Left kidney (tissue), 8 donors: ENCODE measurements at places on chromosomes 4 and X.
A peak's percentile ranks its signal among the peaks of the same experiment; 100 is the strongest.

DNA sequence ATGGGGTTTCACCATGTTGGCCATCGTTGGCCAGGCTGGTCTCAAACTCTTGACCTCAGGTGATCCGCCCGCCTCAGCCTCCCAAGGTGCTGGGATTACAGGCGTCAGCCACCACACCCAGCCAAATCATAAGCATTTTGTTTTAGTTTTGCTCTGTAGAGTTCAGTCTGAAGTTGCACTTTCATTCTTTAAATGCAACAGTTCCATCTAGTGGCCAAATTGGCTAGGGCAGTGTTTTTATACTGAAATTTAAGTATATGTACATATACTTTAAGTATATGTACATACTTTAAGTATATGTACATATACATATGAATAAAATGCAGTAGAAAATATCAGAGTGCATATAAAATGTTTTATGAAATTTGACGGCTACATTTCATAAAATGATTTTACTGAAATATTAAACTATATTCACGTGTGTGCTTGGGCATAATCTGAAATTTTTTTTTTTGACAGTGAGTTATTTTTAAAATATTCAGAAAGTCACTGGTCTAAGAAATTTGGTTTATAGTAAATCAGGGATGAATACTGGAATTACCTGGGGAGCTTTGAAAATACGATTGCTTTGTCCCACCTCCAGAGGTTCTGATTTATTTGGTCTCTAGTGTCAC is 145.5 kb downstream of the NWD2 start:
- DNase-seq, result peak; percentile 64

- no peak for DNase-seq
Observed at GRCh38 chrX:106612393-106612763, 600 bp downstream of the RADX start.

DNA sequence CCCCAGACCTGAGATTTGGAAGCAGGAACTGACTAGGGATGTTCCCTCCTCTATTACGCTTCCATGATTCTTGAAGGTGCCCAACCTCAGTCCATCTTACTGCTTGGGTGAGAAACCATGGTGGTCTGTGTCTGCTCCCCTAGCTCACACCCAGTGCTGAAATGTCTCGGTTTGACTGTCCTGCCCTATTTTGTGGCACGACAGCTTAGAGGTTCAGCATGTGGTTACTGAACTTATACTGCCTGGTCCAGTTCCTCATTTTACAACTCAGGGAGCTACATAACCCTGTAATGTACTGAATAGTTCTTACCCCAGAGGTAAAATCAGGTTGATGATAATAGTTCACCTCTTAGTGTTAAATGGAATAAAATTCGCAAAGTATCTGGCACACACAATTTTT is 203.1 kb downstream of the RBM46 start:
- no peak for DNase-seq

DNA sequence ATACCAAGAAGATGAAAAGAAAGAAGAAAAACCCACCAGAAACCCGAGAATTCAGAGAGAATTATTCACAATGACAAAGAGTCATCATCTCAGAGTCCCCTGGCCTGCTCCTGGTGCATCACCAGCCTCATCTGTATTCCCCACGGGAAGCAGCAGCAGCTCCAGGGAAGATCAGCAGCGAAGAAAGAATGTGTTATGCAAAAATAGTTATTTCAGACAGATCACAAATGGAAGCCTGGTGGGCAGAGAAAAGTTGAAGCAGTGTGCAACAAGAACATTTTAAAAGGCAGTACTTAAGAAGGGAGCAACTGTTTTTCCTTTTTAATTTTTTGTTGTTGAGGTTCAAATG is 189.2 kb downstream of the PPP3CA start:
- DNase-seq, result no peak

GRCh38 chr4:78704981-78705683 is 71.0 kb upstream of the BMP2K start:
- DNase-seq, result no peak
